CD4-positive, alpha-beta T cell treated with Interferon gamma for 1 hour (primary cell): ENCODE measurements at places on chromosomes 2 and 18.

- DNase-seq: no peak
These were observed 813.7 kb downstream of the ERBB4 start for GRCh38 chr2:211724933-211725332.

GRCh38 chr2:14143435-14143834, 489.1 kb upstream of the LRATD1 start:
- DNase-seq: no peak

DNA sequence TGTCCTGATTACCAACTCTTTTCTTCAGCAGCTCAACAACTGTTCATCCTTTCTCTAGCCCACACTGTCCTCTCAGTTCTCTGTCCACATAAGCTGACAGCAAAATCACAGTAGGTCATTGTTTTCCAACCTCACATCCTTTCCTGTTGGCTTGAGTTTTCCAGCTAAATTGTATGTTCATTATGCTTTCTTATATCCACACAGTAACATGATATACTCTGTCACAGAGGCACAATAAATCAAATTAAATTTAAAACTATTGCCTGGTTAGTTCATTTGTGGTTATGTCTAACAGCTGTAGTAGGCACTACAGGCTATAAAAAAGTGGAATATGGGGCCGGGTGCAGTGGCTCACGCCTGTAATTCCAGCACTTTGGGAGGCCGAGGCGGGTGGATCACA, 179.9 kb downstream of the ETAA1 start:
- DNase-seq: no peak

GRCh38 chr18:33682436-33682835, 104.4 kb downstream of the ASXL3 start:
- DNase-seq: no peak

GRCh38 chr2:44566059-44566458, 204.3 kb downstream of the CAMKMT start:
- DNase-seq: no peak

DNA sequence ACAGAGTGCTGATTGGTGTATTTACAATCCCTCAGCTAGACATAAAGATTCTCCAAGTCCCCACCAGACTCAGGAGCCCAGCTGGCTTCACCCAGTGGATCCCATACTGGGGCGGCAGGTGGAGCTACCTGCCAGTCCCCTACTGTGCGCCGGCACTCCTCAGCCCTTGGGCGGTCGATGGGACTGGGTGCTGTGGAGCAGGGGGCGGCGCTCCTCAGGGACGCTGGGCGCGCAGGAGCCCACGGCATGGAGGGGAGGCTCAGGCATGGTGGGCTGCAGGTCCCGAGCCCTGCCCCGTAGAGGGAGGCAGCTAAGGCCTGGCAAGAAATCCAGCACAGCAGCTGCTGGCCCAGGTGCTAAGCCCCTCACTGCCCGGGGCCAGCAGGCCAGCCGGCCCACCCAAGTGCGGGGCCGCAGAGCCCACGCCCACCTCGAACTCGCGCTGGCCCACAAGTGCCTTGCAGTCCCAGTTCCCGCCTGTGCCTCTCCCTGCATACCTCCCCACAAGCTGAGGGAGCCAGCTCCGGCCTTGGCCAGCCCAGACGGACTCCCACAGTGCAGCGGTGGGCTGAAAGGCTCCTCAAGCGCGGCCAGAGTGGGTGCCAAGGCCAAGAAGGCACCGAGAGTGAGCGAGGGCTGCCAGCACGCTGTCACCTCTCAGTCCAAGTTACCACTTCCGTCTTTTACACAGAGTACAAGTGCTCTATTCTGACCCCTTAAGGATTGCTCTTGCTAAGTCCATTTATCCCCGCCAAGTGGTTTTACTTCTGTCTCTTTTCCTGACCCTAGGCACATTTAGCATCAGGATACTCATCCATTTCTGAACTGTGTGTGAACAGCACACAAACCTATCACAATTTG, 1.7 kb upstream of the RPE start:
- DNase-seq: no peak

- no peak for DNase-seq
These were observed 7.3 kb downstream of the SCG2 start for GRCh38 chr2:223594831-223595230.

DNA sequence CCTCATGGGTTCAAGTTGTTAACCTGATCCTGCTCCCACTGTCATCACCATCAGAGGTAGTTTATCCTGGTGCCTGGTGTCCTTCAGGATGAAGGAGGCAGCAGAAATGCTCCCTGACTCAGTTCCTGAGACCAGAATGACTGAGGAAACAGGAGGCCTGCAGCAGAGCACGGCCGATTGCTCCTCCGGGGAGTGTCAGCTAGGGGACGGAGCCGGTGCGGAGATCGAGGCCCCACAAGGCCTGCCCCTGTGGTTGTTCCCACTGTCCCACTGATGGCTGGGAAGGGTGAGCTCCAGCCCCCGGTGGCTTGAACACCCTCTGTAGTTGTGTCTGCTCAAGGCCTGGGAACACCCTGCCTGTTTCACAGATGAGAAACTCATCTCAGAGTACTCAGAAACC, 45.6 kb downstream of the SH3BP4 start:
- DNase-seq: no peak

- no peak for DNase-seq
These were observed 434.2 kb downstream of the GRB14 start for GRCh38 chr2:164187121-164187520.

DNA sequence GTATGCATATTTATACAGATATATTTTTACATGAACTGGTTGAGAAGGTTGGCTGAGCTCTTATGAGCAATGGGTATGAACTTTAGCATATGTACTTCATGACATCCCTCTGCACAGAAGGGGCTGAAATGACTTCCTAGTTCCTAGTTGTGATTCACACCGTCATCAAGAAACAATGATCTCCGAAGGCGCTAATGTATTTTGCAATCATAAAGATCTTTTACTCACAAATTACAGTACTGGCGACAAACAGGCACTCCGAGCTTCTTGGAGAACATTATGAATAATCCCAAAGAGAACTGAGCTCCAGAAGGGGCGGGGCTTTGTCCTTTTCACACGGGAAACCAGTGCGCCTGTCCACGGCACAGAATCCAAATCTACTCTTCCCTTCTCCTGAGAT, 18.1 kb downstream of the BCL2 start:
- DNase-seq: no peak
